ENCODE measurements at places on chromosomes 16 and 17. TPM values are rescaled to one million over a fixed set of nuclear protein-coding genes. Genes with fewer than 3 reads are reported as not detected.

ZNF276 gene
- 19.8 TPM for total RNA-seq

KRTAP1-1 gene
- total RNA-seq = 0.21 TPM

GCGR gene
- total RNA-seq = not detected

CIITA gene
- total RNA-seq = under 0.01 TPM

ARHGAP23 gene
- 68.6 TPM for total RNA-seq

MLKL gene
- total RNA-seq = 1.4 TPM

KRT15 gene
- total RNA-seq = not detected

DNAH17 gene
- total RNA-seq = 0.10 TPM

CCDC47 gene
- 73.3 TPM for total RNA-seq

DVL2 gene
- 71.0 TPM for total RNA-seq

CLEC19A gene
- not detected for total RNA-seq

PYY gene
- total RNA-seq = not detected

HBM gene
- total RNA-seq = not detected

CACNG1 gene
- total RNA-seq = 142 TPM

WNT9B gene
- total RNA-seq = not detected

PTX4 gene
- not detected for total RNA-seq

GUCY2D gene
- not detected for total RNA-seq

ZNF207 gene
- 125 TPM for total RNA-seq

NDE1 gene
- 10.7 TPM for total RNA-seq

PDIA2 gene
- total RNA-seq = 0.31 TPM

FOXF1 gene
- total RNA-seq = not detected

SAMD14 gene
- total RNA-seq = 0.47 TPM

NXN gene
- 17.2 TPM for total RNA-seq

ACSM5 gene
- total RNA-seq = 2.0 TPM

DRC3 gene
- 1.6 TPM for total RNA-seq
